Regular cardiac myocyte (primary cell): ENCODE measurements at places on chromosomes 13 and 19. TPM values are rescaled to one million over a fixed set of nuclear protein-coding genes. Genes with fewer than 3 reads are reported as not detected.

Gene GJB6
- total RNA-seq = not detected in 2 replicates

Gene SPTBN4
- 0.77 and 3.7 TPM in 2 replicates for total RNA-seq

Gene USHBP1
- total RNA-seq = under 0.01 and 0.28 TPM in 2 replicates

Gene TEX29
- 0.38 TPM in 1 of 2 replicates, not detected in the other for total RNA-seq

Gene CCNA1
- total RNA-seq = 11.3 and 12.8 TPM in 2 replicates

Gene ZSCAN4
- total RNA-seq = not detected in 2 replicates

Gene S1PR4
- not detected in 2 replicates for total RNA-seq

Gene RGL3
- 2.3 and 7.0 TPM in 2 replicates for total RNA-seq

Gene CYP2A6
- total RNA-seq = not detected in 2 replicates

Gene LYPD5
- total RNA-seq = 0.19 and 2.8 TPM in 2 replicates

Gene PALM3
- 0.28 and 0.38 TPM in 2 replicates for total RNA-seq

Gene WDR87
- not detected in 2 replicates for total RNA-seq

Gene SIGLEC8
- not detected in 2 replicates for total RNA-seq

Gene PNMA8B
- total RNA-seq = 0.19 and 1.4 TPM in 2 replicates

Gene RUBCNL
- 0.19 and 0.28 TPM in 2 replicates for total RNA-seq

Gene TEX101
- not detected in 2 replicates for total RNA-seq

Gene ZNF491
- total RNA-seq = 2.9 and 3.9 TPM in 2 replicates
